Muscle of back (tissue), 13 donors: ENCODE measurements at places on chromosomes 6 and 20. TPM values are rescaled to one million over a fixed set of nuclear protein-coding genes. Genes with fewer than 3 reads are reported as not detected.

- DNase-seq = no peak
These were observed 8.7 kb downstream of the B4GALT5 start for GRCh38 chr20:49704932-49705336.

- no peak for DNase-seq
These were observed 130.2 kb upstream of the HDDC2 start for GRCh38 chr6:125431971-125432370.

- DNase-seq = no peak
These were observed 5.1 kb upstream of the POPDC3 start for GRCh38 chr6:105184921-105185320.

DNA sequence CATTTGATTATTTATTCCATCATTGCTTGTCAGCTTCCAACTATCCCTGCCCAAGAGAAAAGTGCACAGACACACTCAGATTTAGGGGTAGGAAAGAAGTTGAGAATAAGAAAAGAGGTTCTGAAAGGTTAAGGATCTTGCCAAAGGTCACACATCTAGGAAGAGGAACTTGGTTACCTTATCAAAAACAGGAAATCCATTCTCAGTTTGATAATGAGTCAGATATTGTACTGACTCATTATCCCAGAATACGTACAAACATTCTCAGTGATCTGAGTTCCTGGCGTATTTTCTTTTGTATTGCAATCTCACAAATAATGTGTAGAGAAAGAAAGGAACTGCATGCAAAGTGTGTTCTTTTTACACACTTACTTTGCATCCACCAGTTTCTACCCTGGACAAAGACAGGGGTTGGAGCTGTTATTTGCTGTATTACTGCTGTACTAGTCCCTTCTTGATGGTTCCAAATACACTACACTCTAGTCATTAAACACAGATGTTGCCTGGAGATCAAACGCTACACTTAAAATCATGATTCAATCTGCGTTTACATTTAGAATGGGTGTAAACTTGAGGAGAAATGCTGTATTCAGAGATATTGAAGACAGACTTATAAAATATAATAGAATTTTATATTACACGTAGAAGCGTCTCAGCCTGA, 545.7 kb downstream of the PRKN start:
- no peak for DNase-seq

Gene VARS2
- polyA plus RNA-seq = 27.2 TPM

Gene GRIK2
- 1.2 TPM for polyA plus RNA-seq

Gene ZSCAN12
- polyA plus RNA-seq = 7.0 TPM
